ENCODE measurements at places on chromosomes 7 and 10.

DNA sequence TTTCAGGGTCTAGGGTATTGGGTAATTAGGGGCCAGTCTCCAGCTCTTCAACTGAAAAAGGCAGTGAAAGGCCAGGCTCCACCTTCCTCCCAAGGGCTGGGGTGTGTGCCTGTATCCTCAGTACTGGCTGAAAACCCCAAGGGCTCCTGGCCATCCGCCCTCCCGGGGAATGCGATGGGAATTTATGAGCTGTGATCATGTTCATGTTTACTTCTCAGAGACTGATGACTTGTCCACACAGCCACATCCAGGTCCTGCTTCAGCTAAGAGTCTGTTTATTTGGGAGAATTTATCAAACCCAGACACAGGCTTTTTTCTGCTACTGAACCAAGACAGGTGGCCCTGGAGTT is 91.7 kb downstream of the CCDC3 start:
- DNase-seq, result no peak

- DNase-seq, result no peak
These were observed 149.1 kb downstream of the KIAA1217 start for GRCh38 chr10:24358022-24358421.

DNA sequence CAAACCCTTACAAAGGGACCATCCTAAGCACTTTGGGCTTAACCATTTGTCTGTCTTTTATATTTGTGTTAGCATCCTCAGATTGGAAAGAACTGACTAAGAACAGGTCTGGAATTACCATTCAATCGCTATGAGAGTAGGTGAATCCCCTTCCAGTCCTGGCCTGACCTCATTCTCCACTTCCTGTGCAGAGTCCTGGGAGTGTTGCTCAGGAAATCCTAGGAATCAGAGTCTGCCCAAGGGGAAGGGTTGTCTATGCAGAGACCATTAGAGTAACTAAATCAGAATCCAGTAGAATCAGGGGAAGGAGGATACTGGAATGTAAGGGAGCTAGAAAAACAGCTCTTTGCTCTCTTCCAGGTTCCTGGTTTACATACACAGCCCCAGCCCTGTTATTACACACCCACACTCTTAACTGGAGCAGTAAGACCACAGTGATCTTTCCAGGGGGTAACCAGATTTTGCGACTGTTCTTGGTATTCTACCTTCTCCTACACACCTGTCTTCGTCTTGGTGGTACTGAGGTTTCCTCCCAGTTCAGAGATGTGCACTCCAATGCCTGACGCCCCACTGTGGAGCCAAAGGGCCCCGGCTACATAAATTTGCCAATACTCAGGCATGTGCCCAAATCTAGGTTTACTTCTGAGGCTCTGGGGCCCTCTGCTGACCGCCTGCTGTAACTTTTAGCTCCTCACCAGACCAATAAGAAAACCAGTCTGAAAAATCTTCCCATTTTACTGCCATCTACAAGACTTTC is 103.7 kb downstream of the RNF216 start:
- peak; percentile 63 for DNase-seq

DNA sequence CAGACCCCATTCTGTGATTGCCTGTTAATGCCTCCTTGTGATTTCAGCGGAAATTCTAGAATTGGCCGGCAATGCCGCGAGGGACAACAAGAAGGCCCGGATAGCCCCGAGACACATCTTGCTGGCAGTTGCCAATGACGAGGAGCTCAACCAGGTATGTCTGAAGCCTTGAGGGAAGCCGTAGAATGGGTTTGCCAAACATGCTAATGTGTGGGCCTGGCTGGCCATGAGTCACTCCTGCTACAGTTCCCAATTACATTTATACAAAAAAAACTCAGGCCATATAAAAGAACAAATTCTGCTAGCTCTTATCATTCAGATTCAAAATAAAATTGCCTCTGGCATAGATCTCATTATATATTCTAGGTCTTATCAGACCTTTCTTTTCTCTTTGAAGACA is 37.4 kb downstream of the MACROH2A2 start:
- DNase-seq, result no peak

DNA sequence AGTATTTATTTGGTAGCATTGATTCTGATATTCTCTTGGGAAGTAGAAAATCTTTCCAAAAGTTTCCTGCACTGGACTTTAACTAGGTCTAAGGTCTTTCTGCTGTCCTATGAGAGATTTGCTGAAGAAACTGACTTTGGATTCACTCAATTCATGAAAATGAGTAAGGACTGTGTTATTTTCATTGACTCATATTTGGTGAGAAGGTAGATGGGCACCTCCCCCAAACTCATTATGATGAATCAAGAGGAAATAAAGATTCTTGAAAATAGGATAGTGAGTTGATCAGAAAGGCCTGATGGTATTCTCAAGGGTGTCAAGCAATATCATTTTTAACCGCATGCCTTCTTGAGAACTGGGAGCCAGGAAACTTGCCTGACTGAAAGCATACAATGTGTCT is 110.3 kb downstream of the RNF133 start:
- peak; percentile 61 for DNase-seq

DNA sequence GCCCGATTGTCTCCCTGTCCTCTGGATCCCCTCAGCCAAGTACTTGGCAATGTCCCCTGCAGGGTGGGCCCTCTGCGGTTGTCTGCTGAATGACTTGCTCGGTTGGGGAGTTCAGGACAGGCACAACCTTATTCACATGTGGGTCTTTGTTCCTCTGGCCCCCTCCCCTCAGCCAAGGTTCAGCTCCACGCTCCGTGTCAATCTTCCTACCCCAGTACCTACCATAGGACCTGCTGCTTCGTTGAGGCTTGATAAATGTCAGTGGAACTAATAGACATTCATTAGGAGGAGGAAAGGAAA is 7.1 kb downstream of the CPA5 start:
- no peak for DNase-seq

DNA sequence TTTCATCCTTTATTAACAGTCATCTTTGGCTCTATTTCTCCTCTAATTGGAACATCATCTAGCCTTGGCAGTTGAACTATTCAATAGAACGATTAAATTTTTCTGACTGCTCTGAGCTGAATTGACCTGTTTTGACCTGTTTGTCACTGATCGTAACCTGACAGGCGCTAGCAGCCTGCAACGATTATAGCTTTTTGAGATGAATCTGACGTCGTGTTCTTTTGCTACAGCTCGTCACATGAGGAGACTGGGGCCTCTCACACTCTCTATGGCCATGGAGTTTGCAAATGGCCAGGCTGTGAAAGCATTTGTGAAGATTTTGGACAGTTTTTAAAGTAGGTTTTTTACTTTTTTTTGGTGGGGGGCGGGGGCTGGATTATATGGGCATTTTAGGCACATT is 229.8 kb downstream of the FOXP2 start:
- DNase-seq, result no peak

DNA sequence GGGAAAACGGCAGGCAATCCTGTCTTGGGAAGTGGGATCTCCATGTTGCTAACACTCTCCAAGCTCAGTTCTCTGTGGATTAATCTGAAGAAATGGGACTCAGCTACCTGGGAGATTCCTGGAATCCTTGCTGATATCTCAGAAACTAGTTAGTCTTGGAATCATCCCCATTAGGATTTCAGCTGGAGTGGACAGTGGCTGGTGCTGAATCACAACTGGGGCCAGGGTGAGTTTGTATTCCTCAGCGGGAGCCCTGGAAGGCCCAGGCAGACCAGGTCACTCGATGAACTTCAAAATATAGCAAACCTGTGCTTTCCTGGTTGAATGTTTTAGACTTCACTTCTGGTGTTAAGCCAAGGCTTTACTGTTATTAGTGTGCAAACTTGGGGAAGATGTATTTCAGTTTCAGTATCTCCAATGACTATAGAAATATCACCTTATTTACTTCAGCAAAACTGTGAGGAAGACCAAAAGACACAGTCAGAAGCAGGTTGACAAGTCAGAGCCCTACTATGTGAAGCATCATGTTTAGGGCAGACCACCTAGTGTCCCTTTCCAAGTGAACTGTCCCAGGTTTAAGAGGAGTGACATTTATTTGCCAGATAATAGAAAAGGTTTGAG is 126.1 kb downstream of the AOAH start:
- no peak for DNase-seq

DNA sequence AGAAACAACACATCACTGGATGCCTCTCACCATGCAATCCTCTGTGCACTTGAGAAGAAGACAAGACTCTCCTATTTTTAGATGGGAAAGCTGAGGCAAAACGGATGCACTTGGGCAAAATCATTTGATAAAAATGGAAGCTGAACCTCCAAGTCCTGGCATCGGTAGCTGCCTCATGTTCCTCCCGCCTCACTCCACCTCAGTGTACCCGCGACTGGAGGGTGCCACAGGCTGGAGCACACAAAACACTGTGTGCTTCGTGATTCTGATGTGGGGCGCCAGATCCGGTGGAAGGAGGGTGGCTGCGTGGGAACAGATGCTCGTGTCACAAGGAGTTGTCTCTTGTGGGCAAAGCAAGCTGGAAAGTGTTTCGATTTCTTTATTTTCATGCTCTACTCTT is 41.3 kb downstream of the TAS2R41 start:
- DNase-seq, result no peak
